ENCODE measurements at places on chromosomes 4 and X.
A peak's percentile ranks its signal among the peaks of the same experiment; 100 is the strongest.

GRCh38 chr4:158102904-158103303, 69.9 kb downstream of the GASK1B start:
- no peak for DNase-seq

- DNase-seq: no peak
These were observed 190.1 kb upstream of the GNPDA2 start for GRCh38 chr4:44916411-44916810.

- no peak for DNase-seq
These were observed 80.6 kb upstream of the CBR4 start for GRCh38 chr4:169090484-169091215.

- no peak for DNase-seq
These were observed 55.6 kb upstream of the NKAP start for GRCh38 chrX:119999087-119999634.

- DNase-seq: no peak
These were observed 79.9 kb upstream of the ADGRG2 start for GRCh38 chrX:19202171-19202570.

GRCh38 chrX:110258552-110258951, 59.3 kb downstream of the AMMECR1 start:
- DNase-seq: no peak

DNA sequence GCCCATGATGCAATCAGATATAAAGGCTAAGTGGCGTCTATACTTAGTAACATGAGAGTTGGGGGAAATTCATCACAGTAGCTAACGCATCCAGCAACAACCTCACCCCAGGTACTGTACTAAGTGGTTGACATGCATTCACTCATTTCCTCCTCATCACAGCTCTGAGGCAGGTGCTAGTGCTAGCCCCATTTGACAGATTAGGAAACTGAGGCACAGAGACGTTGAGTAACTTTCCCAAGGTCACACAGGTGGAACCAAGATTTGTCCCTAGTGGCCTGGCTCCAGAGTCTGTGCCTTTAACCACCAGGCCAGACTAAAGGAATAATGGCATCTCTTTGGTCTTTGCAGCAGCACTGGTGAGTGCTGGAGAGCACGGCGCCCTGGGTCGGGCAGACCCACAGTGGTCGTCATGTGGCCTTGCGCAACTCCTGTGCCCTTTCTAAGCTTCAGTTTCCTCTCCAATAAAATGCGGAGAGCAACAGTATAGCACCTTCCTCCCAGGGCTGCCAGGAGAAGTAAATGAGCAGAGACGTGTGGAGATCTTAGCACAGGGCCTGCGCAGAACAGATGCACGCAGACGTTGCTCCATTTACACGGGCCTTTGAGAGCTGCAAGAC, 186.4 kb downstream of the BCOR start:
- no peak for DNase-seq

- DNase-seq: no peak
These were observed 205.9 kb upstream of the GALNT7 start for GRCh38 chr4:172962564-172963353.

GRCh38 chr4:145234091-145234706, 53.8 kb upstream of the OTUD4 start:
- peak; percentile 9 for DNase-seq

GRCh38 chr4:159937595-159937994, 834.7 kb downstream of the RAPGEF2 start:
- DNase-seq: no peak

DNA sequence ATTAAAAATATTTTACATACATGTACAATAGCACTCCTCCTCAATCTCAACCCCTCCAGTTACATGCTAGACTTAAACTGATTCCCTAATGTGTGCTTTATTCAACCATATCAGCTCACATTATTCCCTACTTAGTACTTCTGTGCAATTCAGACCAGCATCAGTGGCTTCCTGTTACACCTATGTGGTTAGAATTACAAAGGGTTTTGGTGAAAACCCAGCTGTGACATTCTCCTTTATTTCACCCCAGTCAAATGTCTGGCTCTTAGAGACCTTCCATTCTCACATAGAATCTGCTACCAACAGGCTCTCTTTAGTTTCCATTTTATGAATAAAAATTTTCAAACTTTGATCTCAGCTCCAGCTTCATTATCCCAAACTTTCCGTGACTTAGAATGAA, 85.2 kb upstream of the SLC7A11 start:
- no peak for DNase-seq

DNA sequence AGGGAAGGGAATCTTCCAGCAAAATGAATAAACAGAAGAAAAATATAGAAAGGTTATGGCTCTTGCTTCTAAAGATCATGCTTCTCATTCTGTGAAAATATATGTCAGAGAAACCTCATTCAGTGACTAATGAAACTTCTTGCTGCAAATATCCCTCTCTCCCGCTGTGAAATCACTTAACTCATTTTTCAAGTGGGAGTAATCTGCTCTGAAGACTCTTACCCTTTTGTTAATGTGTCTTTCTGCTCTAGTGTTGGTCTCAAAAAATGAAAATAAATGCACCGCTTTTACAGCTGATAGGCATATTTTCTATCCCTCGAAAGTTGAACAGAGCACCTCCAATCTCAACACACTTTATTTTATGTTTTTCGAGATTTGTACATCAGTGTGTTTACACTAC, 252.3 kb downstream of the NLGN4X start:
- no peak for DNase-seq

DNA sequence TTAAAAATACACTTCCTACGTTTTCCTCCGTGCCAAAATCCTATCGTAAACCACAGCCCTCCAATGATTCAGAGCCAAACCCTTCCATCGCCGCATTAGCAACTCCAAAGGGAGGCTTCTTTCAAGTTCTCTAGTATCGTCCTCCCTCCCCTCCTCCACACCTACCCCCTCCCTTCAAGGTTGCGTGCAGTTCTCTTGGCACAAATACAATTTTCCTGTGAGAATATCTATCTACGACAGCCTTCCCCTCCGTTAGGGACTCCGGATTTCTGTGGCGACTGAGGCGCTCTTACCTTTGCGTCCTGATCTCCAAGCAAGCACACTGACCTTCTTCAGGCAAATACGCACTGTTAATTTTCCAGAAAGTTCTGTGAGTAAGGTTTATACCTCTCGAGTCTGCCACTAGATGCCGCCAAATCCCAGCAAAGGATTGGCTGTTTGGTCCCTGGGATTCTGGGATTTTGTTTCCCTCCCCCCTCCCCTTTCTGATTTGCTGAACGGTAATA, 1.2 kb upstream of the MORF4L2 start:
- peak; percentile 40 for DNase-seq

DNA sequence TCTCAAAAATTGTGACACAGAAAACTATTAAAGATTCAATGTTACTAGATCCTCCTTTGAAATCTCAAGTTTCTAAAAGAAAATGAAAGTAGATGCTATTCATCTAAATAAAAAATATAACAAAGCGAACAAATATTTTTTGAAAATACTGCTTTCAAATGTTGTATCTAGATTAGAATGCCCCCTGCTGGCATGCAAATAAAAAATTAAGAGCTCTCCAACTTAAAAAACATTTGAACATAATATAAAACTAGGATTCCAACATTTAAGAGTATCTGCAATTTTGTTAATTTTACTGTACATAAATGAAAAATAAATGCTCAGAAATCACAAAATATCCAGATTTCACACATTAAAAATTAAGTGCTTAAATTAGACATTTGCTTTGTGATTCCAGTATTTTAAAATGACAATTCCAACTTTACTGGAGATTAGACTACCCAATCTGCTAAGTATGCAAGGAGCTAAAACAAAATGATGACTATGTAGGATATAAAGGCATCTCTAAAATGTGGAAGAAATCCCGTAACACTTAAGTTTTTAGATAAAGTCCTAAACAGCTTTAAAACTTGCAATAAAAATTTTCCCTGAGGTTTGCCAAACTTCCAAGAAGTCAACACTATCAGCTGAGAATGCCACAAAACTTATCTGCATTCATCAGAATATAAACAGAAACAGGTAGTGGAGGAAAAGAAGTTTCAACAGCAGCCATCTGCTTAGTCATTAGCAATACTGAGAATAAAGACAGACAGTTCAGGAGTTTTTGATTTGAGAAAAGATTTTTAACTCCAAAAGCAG, 32.7 kb downstream of the DHX15 start:
- DNase-seq: no peak

- no peak for DNase-seq
These were observed 139.4 kb upstream of the BOD1L1 start for GRCh38 chr4:13766761-13767540.

- no peak for DNase-seq
These were observed 88.6 kb downstream of the APBB2 start for GRCh38 chr4:41125558-41126311.

DNA sequence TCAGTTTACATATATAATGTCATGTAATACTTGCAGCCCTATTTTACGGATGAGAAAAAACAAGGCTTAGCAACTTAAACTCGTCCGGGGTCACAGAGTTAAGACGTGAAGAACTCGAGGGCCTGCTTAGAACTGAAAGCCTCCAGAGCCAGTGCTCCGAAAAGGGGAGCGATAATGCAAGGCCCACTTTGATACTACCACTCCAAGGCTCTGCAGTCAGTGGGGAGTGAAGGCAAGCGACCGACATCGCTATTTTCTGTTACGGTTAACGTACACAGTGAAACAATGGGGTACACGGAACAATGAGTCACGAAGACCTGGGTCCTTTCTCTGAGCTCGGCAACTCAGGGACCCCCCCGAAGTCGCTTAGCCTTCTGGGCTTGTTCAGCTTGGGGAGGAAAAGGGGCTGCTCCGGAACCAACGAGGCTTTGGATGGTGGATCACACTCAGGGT, 965 bp downstream of the PPA2 start:
- DNase-seq: no peak

GRCh38 chr4:80215449-80216052, 18.2 kb downstream of the PRDM8 start:
- no peak for DNase-seq

GRCh38 chr4:99593781-99594641, 19.4 kb downstream of the MTTP start:
- no peak for DNase-seq

DNA sequence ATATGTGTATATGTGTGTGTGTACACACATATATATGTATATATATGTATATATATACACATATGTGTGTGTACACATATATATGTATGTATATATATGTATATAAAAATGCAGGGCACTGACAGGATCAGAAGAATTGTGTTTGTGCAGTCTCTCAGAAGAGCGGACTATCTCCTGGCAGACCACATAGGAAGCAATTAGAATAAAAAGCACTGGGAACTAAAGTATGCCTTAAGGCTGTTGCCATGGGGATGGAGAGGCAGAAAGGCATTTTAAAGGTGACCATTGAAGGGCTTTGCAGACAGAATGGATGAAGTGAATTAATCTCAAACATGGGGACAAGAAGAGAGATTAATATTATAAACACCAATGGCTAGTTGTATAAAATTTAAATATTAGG, 33.7 kb upstream of the USP51 start:
- DNase-seq: no peak

DNA sequence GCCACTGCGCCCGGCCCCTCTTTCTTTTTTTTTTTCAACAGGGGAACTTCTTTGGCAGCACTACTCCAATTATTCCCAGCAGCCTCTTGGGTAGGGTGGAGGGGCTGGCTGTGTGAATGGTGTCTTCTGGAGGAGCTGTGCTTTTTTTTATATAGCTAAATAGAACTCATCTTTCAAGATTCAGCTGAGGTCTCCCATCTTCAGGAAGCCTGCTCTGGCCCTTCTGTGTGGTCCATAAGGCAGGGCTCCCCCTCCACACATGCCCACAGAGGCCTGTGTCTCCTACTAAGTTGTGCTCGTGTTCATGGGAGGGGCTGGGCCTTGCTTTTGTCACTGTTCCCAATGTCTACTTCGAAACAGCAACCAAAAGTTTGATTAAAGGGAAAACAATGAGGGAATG, 116.8 kb downstream of the AFAP1 start:
- no peak for DNase-seq

GRCh38 chrX:38458071-38458470, 103.3 kb upstream of the TSPAN7 start:
- no peak for DNase-seq

DNA sequence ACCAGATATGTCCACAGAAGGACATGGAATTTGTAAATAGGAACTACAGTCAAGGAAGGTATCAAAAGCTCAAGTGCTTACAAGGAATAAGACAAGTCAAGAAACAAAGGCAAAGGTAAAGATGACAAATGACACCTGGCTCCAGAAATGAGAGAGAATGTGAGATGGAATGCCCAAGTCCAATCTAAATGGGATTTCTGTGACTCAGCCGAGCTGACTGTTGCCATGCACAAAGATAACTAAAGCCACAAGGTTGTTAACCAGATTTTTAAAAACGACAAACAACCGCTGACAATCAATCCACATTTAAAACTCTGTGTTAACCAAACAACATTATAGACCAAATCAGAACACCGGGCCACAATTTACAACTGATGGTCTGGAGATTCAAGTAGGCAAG, 1.1 kb downstream of the NFXL1 start:
- no peak for DNase-seq

- DNase-seq: no peak
These were observed 60.9 kb downstream of the BMP15 start for GRCh38 chrX:50971395-50971794.

GRCh38 chr4:80619070-80619674, 283.6 kb downstream of the CFAP299 start:
- DNase-seq: no peak
